ENCODE measurements at places on chromosomes 2 and 18.

DNA sequence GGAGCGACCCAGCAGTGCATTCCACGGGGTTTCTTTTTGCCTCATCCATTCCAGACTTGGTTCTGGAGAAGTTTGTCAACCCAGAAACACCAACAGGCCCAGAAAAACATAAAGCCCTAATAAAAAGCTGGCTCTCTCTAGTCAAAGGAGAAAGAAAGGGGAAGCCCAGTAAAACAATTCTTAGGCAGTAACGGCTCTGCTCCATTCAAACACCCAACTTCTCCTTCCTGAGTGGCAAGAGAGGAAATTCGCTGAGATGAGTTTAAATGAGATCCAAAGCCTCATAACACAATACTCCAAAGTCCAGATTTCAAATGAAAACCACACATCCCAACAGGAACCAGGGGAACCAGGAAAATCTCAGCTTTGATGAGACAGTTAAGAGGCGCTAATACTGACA, 179.9 kb downstream of the RPIA start:
- DNase-seq = no peak

DNA sequence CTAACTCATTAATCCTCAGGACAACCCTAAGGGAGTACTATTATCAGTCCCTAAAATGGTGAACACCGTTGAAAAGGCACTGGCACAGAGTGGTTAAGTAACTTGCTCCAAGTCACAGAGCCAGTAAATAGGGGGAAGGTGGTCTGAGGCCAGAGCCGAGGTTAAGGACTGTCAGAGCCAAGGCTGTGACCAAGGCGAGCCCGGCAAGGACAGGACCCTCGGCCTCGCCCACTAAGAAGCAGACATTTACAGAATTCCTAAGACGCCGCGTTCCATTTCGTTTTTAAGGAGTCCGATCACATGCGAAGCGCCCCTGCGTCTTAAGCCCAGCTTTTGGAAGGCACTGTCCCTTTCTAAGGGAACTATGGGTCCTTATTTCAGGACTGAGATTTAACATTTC, 1.1 kb downstream of the PDIA6 start:
- DNase-seq = no peak

DNA sequence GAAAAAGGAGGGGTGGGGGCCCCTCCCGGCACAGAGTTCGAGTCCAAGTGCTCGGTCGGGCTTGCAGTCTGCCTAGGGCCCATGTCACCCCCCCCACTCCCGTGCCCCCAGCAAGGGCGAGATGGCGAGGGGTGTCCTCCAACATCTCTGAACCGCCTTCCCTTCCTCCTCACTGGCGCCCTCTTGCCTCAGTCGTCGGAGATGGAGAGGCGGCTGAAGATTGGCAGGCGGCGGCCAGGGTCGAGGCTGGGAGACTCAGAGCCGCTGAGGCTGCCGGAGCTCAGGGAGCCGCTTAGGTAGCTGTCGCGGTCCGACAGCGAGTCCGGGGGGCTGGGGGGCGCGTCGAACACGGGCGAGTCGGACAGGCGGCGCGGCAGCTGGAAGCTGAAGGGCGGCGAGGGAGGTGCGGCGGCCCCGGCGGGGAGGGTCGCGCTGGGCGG, 2.3 kb downstream of the ZFP36L2 start:
- DNase-seq = peak; percentile 33

DNA sequence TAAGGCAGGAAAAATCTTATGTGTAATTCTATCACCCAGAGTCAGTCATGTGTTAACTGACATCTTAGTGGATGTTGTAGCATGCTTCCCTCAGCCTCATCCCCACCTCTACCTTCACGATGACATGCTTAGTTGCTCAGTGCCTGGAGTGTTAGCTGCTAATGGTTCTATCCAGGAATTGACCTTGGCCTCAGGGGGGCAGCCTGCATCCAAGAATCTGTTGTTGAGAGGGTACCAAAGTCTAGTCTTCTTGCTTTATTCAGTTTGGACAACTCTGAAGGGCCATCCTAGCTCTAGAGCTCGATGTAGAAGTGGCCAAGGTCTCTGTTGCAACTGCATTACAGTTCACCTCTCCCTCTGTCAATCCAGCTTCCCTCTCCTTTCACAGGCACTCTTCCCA, 61.2 kb downstream of the ACYP2 start:
- DNase-seq = peak; percentile 77

GRCh38 chr2:43426305-43427031, 169.4 kb downstream of the THADA start:
- DNase-seq = peak; percentile 91

GRCh38 chr2:119873350-119874315, 113.9 kb downstream of the PTPN4 start:
- DNase-seq = no peak

GRCh38 chr18:42069036-42069435, 114.0 kb downstream of the PIK3C3 start:
- DNase-seq = no peak

DNA sequence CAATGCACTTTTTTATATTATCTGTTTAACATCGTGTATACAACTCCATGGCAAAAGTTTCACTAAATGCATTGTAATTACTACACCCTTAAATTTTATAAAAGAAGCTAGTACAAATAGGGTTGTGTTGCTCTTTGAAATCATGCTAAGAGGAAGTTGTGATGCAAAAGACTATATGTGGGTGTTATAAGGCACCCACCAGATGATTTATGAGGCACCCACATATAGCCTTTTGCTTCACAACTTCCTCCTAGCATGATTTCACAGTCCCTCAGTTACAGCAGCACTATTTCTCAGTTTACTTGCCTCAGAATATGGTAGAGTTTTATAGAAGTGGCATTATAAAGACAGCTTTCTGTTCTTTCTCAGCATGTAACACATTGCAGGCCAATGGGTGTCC, 277.3 kb upstream of the DOK6 start:
- no peak for DNase-seq

DNA sequence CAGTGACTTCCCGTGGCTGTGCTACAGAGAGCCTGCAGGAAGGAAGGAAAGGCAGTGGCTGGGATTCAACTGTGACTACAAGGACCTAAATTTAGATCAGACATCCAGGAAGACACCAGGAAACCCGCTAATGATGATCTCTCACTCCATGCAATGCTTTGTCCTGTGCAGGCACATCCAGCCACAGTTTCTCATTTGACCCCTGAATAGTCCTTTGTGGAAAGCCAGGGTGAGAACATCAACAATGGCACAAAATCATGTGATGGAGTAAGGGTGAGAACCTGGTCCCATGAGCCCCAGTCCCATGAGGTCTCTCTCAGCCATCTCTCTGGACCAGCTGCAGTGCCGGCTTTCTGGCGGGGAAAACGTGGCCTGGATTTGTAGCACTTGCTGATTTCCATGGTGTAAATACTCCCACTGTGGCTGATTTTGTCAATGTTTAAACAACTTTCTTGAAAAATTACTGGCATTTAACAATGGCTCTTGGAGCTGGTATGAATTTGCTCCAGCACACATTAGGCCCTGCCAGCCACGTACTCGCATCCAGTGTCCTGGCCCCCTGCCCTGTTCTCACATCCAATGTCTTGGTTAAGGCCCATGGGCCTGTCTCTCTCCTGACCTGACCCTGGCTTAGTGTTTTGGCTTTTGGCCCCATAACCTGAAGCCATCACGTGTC, 159.0 kb upstream of the HAAO start:
- peak; percentile 40 for DNase-seq

GRCh38 chr2:241816431-241817121, 7.6 kb downstream of the NEU4 start:
- no peak for DNase-seq

DNA sequence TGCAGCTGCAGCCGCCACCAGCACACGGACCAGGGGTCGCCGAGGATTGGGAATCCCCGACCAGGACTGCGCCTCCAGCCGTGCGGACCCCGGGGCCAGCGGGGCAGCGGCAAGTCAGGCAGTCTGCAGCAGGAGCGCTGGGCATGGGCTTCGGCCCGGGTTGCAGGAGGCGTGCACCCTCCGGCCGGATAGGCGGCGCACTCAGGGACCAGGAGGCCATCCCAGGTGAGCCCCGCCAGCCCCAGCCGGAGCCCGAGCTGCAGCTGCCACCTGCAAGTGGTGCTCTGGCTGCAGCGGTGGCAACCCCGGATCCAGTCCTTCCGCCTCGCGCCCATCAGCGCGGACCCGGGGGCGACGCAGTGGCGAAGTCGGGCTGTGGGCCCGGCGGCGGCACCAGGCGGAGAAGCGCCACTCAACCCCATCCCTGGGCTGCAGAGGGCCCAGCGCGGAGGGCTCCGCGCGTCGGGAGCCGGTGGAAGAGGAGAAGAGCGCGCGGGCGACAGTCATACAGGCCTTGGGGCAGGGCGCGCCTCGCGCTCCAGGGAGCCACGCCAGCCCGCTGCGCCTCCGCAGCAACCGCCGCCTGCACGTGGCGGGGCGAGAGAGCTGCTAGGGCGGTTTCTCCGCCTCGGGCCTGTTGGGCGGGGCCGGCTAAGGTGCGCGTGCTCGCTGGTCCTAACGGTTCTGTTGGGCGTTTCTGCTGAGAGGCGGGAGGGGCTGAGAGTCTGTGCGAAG, 73.8 kb downstream of the RPIA start:
- DNase-seq = peak; percentile 53

DNA sequence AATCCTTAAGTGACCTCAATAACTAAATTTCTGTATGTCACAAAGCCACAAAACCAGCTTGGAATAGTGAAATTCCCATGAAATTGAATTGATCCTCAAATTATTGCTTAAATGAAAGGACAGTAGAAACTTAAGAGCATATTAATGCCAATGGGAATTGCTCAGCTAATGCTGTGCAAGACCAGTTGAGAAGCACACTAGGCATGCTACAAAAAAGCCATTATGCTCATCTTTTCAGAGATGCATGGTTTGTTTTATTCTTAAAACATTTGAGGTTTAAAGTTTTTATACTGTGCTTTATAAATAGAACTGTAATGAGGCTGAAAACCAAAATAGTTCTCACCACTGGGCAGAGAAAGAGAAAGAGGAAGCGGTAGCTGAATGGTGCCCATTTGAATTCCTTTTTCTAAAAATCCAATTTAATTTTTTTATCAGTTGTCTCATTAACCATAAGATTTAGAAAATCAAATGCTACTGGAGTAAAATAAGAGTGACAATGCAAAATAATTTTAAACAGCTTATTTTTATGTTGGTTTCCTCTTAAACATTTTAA, 98.6 kb downstream of the LNPK start:
- DNase-seq = no peak

DNA sequence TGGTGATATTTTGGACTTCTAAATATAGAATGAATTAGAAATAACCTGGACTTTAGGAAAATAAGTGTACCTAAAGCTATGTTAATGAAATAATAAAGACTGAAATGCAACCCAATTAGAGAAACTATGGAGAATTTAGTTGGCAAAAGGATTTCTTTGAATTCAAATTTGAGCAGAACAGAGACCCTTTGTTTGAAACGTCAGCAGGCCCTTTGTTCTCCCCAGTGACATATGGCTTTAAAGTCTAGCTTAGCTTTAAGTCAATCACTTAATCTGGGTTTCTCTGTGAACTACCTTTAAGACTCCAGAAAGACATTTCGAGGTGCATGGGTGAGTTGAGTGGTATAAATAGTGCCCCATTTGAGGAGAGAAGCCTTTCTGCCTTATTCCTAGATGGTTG, 130.5 kb upstream of the CREB1 start:
- no peak for DNase-seq

- DNase-seq = peak; percentile 52
Measured at GRCh38 chr2:131035112-131035825, 58.0 kb downstream of the FAM168B start.

DNA sequence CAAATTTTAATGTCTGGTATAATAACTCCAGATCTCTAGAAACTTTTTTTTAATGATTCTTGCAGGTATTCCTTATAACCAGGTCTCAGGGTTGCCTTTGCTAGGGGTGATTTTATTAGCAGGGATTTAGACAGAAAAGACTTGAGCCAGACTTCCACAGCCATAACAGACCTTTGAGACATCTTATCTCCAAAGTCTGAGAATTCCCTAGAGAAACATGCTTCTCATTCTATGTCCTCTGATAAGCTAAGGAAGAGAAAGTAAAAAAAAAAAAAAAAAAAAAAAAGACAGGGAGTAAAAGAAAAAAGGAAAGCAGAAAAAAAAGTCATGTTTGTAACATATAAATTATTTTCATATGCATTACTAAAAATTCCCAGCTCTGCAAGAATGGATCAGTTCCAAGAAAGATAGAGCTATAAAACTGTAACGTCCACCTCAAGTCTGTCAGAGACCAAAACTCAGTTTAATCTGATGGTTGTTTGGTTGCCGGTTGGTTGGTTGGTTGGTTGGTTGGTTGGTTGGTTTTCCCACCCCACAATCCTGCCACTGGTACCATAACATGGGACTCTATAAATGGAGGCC, 153.8 kb downstream of the COL6A3 start:
- DNase-seq = no peak

GRCh38 chr2:696999-697627, 19.9 kb upstream of the TMEM18 start:
- DNase-seq = no peak

- DNase-seq = no peak
Measured at GRCh38 chr2:101500860-101501259, 25.9 kb upstream of the RFX8 start.

DNA sequence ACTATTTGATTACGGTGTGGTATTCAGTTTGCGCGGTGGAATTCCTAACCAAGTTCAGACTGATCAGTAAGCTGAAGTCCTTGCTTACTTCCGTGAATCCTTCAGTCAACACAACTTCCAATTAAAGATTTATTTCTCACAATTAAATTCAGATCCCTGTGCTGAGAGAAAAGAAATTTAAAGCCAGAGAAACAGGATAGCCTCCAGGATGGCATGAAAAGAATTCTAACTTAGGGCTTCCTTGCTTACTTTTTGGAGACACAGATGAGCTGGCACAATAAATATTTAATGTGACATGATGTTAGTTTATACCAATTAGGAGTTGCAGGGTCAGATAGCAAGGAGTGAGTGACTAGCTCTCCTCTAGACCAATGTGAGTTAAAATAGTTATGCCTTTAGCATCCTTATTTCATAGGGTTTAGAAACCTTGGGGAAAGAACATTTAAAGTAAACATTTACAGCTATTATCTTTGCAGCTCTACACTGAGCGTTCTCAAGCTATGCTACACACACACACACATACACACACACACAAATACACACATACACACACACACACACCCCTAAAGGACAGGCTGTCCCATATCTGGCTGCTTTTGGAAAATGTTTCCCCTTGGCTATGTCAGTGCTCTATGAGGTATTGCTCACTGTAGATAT, 151.0 kb downstream of the TRIB2 start:
- no peak for DNase-seq

Data from AG20443 (cell line).